ENCODE measurements at places on chromosomes 2 and 18. TPM values are rescaled to one million over a fixed set of nuclear protein-coding genes. Genes with fewer than 3 reads are reported as not detected.

Gene MYO3B
- total RNA-seq = 0.15 TPM

DNA sequence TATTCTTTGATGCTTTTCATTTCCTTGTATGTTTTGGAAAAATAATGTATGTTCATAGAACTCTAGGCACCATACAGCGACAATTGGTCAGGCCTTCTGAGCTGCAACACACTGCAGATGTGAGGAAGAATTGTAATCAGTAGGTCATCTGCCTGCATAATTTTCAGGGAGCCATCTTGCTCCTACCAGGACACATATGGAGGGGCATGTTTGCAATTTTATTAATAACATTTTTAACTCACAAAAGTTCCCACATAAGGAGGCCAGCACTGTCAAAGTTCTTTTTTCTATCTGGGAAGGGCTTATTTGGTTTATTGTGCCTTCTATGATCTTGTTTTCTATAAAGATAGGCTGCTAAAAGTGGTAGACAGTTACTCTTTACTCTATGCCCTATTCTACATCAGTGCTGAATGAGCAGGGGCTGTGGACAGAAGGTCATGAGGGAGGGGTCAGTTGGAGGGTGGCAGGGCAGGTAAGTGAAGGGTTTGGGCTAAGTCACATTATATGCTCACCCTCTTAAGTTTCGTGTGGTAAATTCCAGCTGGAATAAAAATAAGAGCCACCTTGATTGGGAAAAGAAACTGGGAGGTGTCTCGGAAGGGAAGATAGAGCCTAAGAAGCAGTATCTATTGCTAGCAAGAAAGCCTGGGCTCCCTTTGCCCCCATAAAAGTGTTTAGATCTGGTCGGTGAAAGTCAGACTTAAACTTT is 126.3 kb downstream of the PLCL1 start:
- H3K36me3 ChIP-seq = no peaks in the 10 kb centered on the region
- no peaks in the 10 kb centered on the region for H3K4me1 ChIP-seq
- DNase-seq = no peak
- no peak overlapping the region for H3K4me3 ChIP-seq
- no peak overlapping the region for H3K27ac ChIP-seq

DNA sequence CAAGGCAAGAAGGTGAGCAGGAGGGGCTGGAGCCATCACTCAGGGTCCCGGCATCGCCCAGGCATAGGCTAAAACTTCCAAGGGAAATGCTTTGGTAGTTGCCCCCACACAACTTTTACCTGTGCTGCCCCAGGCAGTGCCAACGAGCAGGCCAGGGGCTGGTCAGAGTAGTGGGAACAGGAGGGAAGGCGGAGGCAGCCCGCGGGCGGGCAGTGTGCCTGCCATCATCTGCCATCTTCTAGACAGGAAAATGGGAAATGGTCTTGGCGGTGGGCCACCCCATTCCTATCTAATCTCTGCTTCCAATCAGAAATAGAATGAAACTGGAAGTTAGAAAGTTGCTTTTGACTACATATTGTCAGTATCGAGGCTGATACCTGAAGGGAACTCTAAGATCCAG is 26.0 kb upstream of the LYPD6B start:
- no peak for DNase-seq
- no peaks in the 10 kb centered on the region for H3K27me3 ChIP-seq
- H3K4me3 ChIP-seq = no peak overlapping the region
- no peak overlapping the region for H3K27ac ChIP-seq
- no peaks in the 10 kb centered on the region for H3K36me3 ChIP-seq
- no peaks in the 10 kb centered on the region for H3K4me1 ChIP-seq

DNA sequence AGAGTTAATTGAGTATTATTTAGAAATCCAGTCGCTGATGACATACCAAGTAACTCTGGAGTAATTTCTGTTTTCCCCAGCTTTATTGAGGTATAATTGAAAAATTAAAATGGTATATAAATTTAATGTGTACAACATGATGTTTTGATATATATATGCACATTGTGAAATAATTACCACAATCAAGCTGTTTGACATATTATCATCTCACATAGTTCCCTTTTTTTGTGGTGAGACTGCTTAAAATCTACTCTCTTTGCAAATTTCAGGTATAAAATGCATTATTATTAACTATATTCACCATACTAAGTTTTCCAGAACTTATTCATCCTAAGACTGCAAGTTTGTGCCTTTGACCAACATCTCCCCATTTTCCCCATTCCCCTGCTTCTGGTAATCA is 25.0 kb upstream of the SPAG16 start:
- H3K4me1 ChIP-seq = no peaks in the 10 kb centered on the region
- no peak overlapping the region for H3K4me3 ChIP-seq
- H3K36me3 ChIP-seq = no peaks in the 10 kb centered on the region
- no peaks in the 10 kb centered on the region for H3K27me3 ChIP-seq

GRCh38 chr2:227313310-227313709 is 11.7 kb upstream of the MFF start:
- no peaks in the 10 kb centered on the region for H3K27me3 ChIP-seq
- no peaks in the 10 kb centered on the region for H3K4me1 ChIP-seq
- H3K27ac ChIP-seq = no peak overlapping the region
- H3K36me3 ChIP-seq = no peaks in the 10 kb centered on the region

- H3K4me3 ChIP-seq = no peak overlapping the region
- DNase-seq = no peak
- no peaks in the 10 kb centered on the region for H3K4me1 ChIP-seq
- H3K36me3 ChIP-seq = no peaks in the 10 kb centered on the region
- H3K27me3 ChIP-seq = no peaks in the 10 kb centered on the region
These were observed 302.9 kb downstream of the LRRTM1 start for GRCh38 chr2:80001701-80002101.

GRCh38 chr2:88080545-88080944 is 12.9 kb downstream of the SMYD1 start:
- H3K27ac ChIP-seq = peak overlapping the region; percentile 56
- no peak for DNase-seq
- H3K36me3 ChIP-seq = no peaks in the 10 kb centered on the region
- H3K4me1 ChIP-seq = peaks cover 4% of the 10 kb centered on the region
- no peak overlapping the region for H3K4me3 ChIP-seq

DNA sequence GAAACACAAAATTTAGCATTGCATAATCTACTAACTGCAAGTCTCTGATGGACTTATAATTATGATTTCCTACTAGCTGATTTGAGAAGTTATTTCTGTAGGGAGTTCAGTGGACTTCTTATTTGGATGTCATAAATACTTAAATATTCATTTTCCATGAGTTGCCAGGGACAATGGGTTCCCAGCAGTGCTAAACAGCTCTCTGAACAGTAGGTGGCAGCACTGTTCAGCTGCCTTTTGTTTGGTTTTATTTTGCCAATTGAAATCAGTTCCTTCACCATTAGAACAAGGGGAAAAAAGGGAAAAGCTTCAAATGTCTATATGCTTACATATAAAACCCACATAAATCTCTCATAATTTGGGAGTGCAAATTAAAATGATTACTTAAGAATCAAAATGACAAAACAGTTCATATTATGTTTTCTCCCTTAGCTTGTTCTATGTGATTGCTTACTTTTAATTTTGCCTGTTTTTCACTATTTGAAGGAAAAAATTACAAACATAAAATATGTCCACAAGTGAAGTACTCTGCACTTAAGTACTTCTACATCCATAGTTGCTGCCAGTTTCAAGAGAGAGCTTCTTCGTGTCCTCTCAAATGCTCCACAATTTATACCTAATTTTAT is 898.9 kb downstream of the CPS1 start:
- no peak overlapping the region for H3K4me3 ChIP-seq
- no peaks in the 10 kb centered on the region for H3K27me3 ChIP-seq
- H3K36me3 ChIP-seq = no peaks in the 10 kb centered on the region
- no peaks in the 10 kb centered on the region for H3K4me1 ChIP-seq

Gene CRYGC
- total RNA-seq = not detected

Gene TNFAIP6
- 5.3 TPM for total RNA-seq

- no peaks in the 10 kb centered on the region for H3K27me3 ChIP-seq
- no peaks in the 10 kb centered on the region for H3K36me3 ChIP-seq
- no peak for DNase-seq
- H3K4me1 ChIP-seq = peaks cover 19% of the 10 kb centered on the region
- H3K4me3 ChIP-seq = no peak overlapping the region
- H3K27ac ChIP-seq = peak overlapping the region; percentile 61
These were observed 28.7 kb downstream of the SMAD2 start for GRCh38 chr18:47901624-47902362.

DNA sequence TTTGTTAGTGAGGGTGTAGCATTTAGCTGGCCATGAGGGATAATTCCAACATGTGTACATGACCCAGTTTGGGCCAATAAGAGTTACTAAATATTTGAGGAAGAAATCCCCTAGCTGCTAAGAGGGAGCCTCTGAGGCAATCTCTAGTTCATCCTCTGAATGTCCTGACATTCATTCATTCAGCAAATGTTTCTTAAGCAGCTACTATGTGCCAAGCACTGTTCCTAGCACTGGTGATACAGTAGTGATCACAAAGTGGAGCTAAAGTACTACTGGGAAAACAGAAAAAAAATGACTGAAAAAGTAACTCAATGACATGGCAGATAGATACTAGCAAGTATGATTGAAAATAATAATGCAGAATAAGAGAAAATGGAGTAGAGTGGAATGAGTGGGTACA is 79.8 kb upstream of the PID1 start:
- no peak overlapping the region for H3K27ac ChIP-seq
- H3K4me3 ChIP-seq = no peak overlapping the region
- DNase-seq = no peak

Gene MTHFD2
- 100 TPM for total RNA-seq

DNA sequence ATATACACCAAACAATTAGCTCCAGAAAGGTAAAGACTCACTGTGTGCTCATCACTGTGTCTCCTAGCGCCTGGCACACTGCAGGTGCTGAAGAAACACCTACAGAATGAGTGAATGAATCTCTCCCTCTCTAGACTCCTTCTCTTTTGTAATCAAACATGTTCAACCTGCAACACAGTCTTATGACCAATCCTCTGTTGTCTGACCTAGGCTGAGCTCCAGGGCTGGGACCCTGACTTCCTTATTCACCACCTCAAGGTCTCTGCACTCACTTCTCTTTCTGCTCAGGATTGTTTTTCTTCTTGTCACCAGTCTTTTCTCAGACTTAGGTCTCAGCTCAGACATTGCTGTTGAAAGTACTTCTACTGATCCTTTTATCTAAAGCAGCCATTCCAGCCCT is 9.8 kb downstream of the CKAP2L start:
- H3K36me3 ChIP-seq = no peaks in the 10 kb centered on the region
- DNase-seq = no peak
- no peaks in the 10 kb centered on the region for H3K4me1 ChIP-seq
- no peak overlapping the region for H3K27ac ChIP-seq

GRCh38 chr2:196415384-196415783 is 224.1 kb upstream of the CCDC150 start:
- no peaks in the 10 kb centered on the region for H3K27me3 ChIP-seq
- H3K27ac ChIP-seq = no peak overlapping the region
- H3K4me3 ChIP-seq = no peak overlapping the region
- no peaks in the 10 kb centered on the region for H3K36me3 ChIP-seq
- DNase-seq = no peak
- no peaks in the 10 kb centered on the region for H3K4me1 ChIP-seq

DNA sequence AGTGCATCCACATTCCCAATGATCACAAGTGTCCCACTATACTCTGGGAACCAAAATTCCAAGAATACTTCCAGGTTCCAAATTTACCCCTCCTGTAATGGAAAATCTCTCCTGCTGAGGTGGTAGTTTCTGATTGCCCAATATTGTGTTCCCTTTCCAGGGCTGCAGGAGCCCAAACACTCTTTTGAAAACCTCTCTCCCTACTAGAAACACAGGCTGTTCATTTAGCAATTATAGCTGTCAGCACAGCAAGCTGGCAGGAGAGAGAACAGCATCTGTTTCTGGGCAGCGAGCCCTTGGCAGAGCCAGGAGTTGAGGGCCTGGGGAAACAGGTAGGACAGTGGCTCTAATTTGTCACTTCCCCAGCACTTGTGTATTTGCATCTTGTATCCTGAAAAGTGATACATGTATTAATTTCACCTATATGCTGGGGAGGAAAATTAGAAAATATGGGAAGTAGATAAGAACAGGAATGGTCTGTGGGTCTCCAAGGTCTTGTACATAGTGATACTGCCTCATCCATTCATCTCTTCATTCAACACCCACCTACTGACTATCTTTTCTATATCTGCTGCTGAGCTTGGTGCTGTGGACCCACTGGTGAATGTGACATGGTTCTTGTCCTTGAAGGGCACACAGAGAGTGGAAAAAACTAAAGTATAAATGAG is 16.9 kb upstream of the PAIP2B start:
- H3K4me3 ChIP-seq = no peak overlapping the region
- DNase-seq = no peak
- no peak overlapping the region for H3K27ac ChIP-seq

DNA sequence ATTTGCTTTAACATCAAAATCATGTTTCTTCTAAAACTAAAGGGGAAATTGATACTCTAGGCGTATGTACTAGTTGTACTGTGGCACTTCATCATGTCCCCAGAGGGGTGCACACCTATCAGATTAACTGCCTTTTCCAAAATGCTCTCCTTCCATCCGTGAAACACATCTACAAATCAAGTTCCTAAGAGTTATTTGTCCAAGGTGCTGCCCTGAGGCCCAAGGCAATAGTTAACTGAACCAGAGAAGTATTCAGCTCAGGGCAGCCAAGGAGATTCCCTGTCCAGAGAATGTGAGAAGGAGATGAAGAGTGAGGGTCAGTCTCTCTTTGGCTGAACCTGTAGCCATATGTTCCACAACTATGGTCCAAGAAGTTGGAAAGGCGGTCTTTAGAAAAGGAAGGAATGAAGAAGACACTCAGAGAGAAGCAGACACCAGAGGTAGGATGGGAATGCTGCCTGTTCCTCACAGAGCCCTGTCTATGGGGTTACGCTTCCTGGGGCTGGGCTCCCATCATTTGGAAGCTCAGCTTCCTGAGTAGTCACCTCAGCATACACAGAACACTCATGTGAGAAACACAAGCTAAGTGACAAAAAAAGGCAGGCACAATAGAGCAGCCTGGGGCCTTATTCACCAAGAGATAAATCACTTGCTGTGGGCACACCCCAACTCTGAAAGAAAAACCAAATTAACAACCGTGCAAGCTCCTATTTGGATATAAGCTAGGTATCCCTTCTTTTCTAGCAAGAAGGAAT is 55.6 kb downstream of the ANKRD44 start:
- no peaks in the 10 kb centered on the region for H3K27me3 ChIP-seq
- DNase-seq = no peak
- no peaks in the 10 kb centered on the region for H3K36me3 ChIP-seq
- H3K4me1 ChIP-seq = no peaks in the 10 kb centered on the region
- H3K4me3 ChIP-seq = no peak overlapping the region
- H3K27ac ChIP-seq = no peak overlapping the region

- no peak overlapping the region for H3K27ac ChIP-seq
- peaks cover 3% of the 10 kb centered on the region for H3K36me3 ChIP-seq
- H3K4me3 ChIP-seq = no peak overlapping the region
- H3K4me1 ChIP-seq = no peaks in the 10 kb centered on the region
- DNase-seq = no peak
These were observed 74.6 kb downstream of the TTC27 start for GRCh38 chr2:32702303-32703064.

GRCh38 chr2:9761577-9761976 is 81.7 kb upstream of the TAF1B start:
- H3K36me3 ChIP-seq = no peaks in the 10 kb centered on the region
- no peak for DNase-seq
- H3K27me3 ChIP-seq = no peaks in the 10 kb centered on the region
- no peaks in the 10 kb centered on the region for H3K4me1 ChIP-seq
- H3K4me3 ChIP-seq = no peak overlapping the region

All from breast epithelium (tissue), 4 donors.